ENCODE measurements at places on chromosomes 5 and 9. TPM values are rescaled to one million over a fixed set of nuclear protein-coding genes. Genes with fewer than 3 reads are reported as not detected.
A peak's percentile ranks its signal among the peaks of the same experiment; 100 is the strongest.

CNTLN gene
- 7.8 TPM for total RNA-seq

PCDHAC1 gene
- total RNA-seq, result 7.7 TPM

DNAH5 gene
- total RNA-seq, result 1.4 TPM

CAVIN4 gene
- total RNA-seq, result 14.5 TPM

DNA sequence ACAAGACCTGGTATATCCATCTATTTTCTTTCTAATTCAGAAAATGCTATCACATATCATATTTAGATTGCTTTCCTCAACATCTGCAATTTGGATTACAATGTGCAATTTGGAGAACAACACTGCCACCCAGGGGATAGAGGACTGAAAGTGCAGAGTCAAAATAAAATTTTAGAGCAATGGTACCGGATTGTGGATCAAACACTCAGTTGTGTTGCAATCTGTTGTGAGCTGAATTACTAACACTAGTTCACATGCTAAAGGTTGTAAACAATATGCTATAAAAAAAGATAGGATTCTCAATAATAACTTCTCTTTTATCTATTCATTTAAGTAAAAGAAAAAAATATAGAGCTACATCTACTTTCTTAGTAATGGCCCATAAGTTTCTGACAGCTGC lies 11.9 kb upstream of the SRFBP1 start:
- H3K36me3 ChIP-seq, result no peaks in the 10 kb centered on the region
- no peak overlapping the region for H3K4me3 ChIP-seq
- H3K4me1 ChIP-seq, result no peaks in the 10 kb centered on the region
- H3K27ac ChIP-seq, result no peak overlapping the region
- DNase-seq, result peak; percentile 29
- no peaks in the 10 kb centered on the region for H3K27me3 ChIP-seq

DNA sequence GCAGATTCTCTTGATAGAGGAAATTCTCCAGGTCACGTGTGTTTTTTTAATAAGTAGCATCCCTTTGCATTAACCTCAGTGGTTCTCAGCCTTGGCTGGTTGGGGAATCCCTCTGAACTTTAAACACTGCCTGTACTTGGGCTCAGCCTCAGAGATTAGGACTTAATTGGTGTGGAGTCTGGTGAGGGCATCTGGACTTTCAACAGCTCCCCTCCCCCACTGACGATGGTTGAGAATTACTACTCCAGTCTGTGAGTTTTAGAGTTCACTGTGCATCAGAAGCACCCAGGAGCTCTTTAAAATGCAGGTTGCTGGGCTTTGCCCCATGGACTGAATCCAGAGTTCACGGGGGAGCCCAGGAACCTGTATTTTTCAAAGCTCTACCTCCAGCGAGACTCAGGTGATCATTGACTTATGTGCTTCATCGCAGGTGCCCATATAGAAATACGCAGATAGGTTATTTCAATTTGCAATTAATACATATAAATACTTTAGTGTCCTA lies 71.4 kb downstream of the DAPK1 start:
- H3K4me1 ChIP-seq, result peaks cover 87% of the 10 kb centered on the region
- H3K4me3 ChIP-seq, result peak overlapping the region; percentile 53
- H3K27me3 ChIP-seq, result no peaks in the 10 kb centered on the region
- no peak for DNase-seq
- peak overlapping the region; percentile 96 for H3K27ac ChIP-seq

DNA sequence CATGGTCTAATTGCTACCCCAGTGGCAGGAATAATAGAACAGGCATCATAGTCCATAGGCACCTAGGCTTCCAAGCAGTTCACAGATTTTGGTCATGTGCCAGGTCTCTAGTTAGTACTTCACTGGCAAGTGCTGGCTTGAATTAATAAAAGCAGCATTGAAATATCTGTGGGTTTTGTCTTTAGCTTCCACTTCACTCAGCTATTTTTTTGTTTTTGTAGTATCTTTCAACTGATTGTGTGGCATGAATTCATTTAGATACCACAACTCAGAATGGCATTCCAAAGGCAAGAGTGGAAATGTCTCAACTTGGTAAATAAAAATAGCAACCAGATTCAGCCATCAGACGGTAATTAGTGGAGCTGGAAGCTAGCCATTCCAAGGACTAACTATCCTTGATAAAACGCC lies 27.9 kb upstream of the ITGA2 start:
- peaks cover 12% of the 10 kb centered on the region for H3K4me1 ChIP-seq
- H3K4me3 ChIP-seq, result no peak overlapping the region
- H3K36me3 ChIP-seq, result no peaks in the 10 kb centered on the region
- no peak for DNase-seq
- H3K27ac ChIP-seq, result no peak overlapping the region

DNA sequence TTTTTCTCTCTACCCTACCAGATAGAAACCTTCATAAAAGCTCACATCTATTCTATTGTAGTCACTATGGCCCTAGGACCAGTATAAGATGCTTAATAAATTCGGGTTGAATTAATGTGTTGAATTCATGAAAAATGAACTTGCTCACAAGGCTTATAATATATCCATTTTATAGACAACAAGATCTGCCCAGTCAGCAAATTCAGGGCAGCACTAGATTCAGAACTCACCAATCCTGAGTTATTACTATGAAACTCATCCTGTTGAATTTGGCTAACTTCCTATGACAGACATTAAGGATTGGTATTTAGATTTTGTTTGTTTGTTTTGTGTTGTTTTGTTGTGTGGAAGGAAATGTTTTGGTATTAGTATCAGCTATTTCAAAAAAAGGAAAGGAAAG lies 143.6 kb upstream of the CCNG1 start:
- no peak overlapping the region for H3K27ac ChIP-seq
- no peak for DNase-seq
- H3K27me3 ChIP-seq, result no peaks in the 10 kb centered on the region
- no peaks in the 10 kb centered on the region for H3K4me1 ChIP-seq
- H3K36me3 ChIP-seq, result no peaks in the 10 kb centered on the region
- no peak overlapping the region for H3K4me3 ChIP-seq

DNA sequence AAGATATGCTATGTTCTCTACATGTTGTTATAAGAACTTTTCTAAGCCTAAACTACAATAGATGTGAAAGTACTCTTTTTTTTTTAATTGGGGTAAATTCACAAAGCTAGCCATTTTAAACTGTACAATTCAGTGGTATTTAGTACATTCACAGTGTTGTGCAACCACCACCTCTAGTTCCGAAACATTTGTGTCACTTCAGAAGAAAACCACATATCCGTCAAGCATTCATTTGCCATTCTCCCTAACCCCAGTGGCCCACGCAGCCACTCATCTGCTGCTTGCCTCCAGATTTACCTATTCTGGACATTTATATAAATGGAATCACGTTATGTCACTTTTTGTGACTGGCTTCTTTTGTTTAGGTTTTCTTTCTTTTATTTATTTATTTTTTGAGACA lies 43.1 kb downstream of the SPTAN1 start:
- no peak overlapping the region for H3K4me3 ChIP-seq
- no peak overlapping the region for H3K27ac ChIP-seq
- H3K27me3 ChIP-seq, result no peaks in the 10 kb centered on the region
- H3K4me1 ChIP-seq, result no peaks in the 10 kb centered on the region
- H3K36me3 ChIP-seq, result peaks cover 30% of the 10 kb centered on the region
- no peak for DNase-seq

DNA sequence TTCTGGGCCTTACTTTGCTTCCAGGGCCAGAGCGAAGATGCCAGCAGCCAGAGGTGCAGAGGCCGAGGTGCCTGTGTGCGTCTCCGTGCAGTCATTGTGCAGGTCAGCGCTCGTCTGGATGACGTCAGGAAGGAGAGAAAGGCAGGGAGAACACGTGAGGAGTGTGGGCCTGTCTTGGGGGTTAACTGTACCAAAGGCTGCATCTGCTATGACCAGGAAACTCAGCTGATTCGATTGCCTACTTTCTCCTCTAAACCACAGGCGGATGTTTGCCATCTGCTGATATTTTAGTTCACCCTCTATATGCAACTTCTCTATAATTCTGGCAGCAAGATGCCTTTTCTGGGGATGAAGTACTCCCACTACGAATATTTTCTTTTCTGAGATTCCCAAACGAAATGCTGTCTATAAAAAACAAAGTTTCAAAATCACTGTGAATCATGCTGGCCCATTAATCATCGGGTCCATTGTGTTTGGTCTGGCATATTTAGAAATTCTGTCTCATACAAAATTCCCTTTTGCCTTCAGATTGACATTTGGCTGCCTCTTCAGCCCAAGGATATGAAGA lies 24.8 kb downstream of the PCSK1 start:
- DNase-seq, result no peak
- H3K4me3 ChIP-seq, result no peak overlapping the region
- H3K27ac ChIP-seq, result no peak overlapping the region
- H3K36me3 ChIP-seq, result no peaks in the 10 kb centered on the region
- peaks cover 11% of the 10 kb centered on the region for H3K4me1 ChIP-seq

- H3K27me3 ChIP-seq, result no peaks in the 10 kb centered on the region
- no peak overlapping the region for H3K4me3 ChIP-seq
- peaks cover 4% of the 10 kb centered on the region for H3K36me3 ChIP-seq
- no peak for DNase-seq
Measured at GRCh38 chr5:34042321-34042720, 692 bp downstream of the C1QTNF3 start.

Data from progenitor cell of endocrine pancreas (in vitro differentiated cells).